CD4-positive, alpha-beta T cell treated with Interleukin-1 beta for 1 hour (primary cell): ENCODE measurements at places on chromosomes 1 and 21.

- DNase-seq: no peak
Observed at GRCh38 chr1:230883967-230884366, 15.6 kb upstream of the C1orf198 start.

DNA sequence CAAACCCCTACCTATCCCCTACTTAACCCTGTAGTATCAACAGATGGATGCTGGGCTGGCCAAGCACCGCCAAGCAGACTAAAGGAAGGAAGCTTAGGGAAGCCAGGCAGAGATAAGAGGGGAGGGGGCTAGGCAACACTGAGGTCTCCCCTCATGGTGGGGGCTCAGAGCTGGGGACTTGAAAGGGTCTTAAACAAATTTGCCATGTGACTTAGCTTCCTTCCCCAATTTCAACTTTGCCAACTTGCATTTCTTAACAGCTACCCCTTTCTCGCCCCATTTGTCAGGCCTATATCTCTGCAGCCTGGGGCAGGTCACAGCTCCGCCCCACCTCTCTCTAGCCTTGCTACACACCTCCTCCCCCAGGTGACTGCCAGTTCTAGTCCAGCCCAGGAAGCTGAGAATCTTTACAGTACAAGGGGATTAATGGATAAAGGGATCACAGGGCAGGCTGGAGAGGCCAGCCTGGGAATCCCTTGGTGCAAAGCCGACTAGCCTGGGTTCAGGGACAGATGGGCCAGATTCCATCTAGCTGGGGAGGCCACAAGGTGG is 3.4 kb downstream of the KIF21B start:
- DNase-seq: peak; percentile 49

DNA sequence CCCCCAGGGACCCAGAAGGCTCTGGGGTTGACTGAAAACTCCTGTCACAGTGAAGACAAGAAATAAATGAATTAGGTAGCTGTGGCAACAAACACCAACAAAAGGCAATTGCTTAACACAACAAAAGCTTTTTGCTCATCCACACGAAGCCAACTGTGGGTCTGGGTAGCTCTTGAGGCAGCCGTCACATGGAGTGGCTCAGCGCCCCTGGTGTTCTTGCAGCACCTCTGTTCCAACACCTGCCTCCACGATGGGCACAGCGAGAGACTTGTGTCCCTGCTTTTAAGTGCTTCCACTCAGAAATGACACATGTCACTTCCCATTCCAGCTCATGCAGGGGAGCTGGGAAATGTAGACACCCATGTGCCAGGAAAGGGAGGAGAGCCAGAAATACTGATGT is 364.5 kb upstream of the DUSP10 start:
- DNase-seq: no peak

DNA sequence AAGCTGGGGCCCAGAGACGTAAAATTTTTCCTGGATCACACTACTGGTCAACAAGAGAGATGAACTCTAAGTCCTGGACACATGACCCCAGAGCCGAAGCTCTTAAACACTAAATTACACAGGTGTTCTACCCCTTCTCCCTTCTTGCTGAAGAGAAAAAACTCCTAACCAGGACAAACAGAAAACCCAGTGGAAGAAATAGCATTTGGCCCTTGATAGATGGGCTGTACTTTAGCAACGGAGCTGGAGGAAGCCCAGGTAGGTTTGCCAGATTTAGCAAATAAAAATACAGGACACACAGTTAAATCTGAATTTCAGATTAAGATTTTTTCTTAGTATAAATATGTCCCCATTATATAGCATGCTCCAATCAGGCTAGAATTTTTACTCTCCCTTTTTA is 72.7 kb downstream of the DIRAS3 start:
- DNase-seq: no peak

- DNase-seq: no peak
Observed at GRCh38 chr1:115647919-115648650, 6.3 kb downstream of the VANGL1 start.

DNA sequence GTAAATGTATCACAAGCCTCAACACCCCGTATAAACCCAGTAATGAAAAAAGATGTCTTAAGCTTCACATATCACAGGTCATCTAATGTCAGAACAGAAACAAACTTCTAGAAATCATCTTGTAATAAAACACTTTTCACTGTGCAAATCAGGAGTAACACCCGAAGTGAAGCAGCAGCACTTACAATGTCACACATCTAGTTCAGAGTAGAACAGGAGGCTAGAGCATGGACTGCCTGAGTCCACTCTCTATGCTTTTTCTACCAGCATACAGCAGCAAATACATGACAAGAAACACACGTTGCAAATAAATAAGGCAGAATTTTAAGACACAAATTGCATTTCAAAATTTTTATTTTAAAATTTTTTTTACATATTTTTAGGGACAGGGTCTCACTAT is 57.2 kb downstream of the AKT3 start:
- no peak for DNase-seq

DNA sequence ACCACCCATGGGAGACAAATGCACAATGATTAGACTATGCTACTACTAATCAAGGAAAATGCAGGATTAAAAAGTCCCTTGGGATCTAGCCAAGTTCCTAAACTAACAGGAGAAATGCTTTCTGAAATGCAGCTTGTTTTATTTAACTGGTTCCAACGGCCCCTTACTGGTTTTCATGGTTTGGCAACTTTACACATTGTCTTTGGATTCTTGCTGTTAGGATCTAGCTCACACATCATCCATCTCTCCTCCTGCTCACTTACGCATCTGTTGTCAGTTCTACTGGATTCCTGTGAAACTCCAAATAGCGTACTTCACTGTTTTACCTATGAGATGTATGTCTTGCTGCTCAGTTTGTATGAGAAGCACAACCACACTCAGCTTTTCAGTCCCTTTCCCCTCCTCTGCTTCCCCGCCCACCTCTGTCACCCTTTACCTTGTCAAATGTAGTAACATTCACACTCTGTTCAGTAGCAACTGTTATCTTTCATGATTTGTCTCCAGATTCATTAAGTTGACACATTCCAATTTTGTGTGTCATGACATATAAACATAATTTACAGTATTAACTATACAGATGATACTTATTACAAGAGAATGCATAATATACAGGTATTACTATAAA is 130.1 kb downstream of the SIM2 start:
- DNase-seq: no peak

GRCh38 chr1:64163431-64163830 is 40.0 kb upstream of the UBE2U start:
- no peak for DNase-seq

- no peak for DNase-seq
Observed at GRCh38 chr21:42997053-42997452, 22.7 kb downstream of the PKNOX1 start.

DNA sequence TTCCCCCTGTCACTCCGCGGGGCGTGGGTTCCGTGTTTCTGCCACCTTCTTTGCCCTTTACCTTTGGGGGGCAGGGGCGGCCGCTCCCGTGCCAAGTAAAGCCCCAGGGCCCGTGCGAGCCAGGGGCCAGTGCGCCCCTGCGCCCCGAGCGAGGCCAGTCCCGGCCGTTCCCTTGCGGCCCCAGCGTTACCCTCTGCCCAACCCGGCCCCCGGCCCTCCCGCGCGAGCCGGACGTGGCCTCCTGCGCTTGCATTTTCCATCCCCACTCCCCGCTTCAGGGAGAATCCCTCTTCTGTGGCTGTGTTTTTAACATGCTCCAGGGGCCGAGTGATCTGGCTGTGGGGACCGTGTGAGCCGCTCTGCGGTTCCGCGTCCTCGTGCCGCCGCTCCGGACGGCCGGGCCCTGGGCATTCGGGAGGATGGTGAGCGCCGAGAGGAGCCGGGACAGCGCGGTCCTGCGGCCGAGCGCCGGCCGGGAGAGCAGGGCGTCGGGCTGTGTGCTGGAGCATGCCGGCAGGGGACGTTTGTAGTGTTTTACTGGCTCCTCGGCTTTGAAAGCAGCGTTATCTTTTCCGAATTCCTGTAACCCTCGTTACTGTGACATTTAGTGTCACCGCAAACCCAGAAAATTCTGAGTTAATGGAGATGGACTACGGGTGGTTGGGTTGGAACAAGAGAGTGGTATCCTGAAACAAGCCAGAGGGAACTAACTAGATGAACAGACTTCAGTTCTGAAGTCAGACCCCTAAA is 1.0 kb downstream of the GALNT2 start:
- peak; percentile 8 for DNase-seq

DNA sequence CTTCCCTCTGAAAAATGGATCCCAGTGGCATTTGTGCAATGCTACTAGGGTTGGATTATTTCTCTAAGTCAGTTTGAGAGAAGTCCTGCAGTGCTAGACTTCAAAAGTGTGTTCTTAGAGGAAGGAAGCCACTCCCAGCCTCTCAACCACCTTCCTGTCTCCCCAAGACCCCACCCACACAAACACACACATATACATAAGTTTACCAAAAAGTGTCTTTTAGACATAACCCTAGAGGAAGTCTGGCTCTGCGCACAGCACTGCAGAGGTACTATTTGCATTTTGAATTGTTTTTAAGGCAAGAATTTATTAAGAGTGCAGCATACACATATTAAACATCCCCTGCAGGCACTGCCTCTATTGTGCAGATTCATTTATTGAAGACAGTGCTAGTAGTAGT is 127.3 kb downstream of the HHIPL2 start:
- peak; percentile 33 for DNase-seq

DNA sequence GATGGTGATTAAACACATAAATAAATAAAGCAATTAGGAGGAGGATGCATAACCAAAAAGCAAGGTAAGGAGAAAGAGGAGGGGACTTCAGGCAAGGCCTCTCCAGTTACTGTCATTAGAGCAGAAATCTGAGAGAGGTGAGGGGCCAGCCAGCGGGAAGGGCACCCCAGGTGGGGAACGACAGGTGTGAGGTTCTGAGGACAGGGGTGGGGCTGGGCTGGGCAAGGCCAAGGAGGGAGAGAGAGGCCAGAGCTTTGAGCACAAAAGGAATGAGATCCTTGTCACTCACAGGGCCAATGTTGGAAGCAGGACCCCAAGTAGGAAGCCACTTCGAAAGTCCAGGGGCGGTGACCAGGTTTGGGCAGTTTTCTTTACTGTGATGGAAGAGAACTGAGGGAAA is 182.2 kb upstream of the RAB4A start:
- no peak for DNase-seq
